ENCODE measurements at places on chromosomes 11 and 22.

DNA sequence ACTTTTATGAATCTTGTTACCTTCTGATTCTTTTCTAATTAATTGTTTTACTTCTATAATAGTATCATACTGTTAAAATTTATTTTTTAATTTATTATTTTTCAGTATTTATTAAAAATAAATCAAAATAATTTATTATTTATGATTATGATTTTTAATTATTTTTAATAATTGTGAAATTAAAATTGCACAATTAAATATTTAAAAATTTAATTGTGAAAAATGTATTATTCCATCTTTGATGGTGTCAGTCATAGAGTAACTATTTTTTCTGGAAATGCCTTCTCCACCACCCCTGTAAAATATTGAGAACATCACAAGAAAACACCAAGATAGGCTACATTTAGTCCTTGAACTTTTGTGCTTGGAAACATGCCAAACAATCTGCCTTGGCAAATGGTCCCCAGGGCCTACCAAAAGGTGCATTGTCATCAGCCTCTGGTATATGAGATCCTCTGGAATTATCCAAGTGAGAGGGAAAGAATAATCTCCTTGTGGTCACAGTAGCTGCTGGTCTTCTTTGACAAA, at the start of gene OR8H2:
OR8H2 (plus strand) TSS at position 478 of the 528 bp plus-strand sequence. CDS start 1,356 bp downstream, outside the sequence.
- no peak for DNase-seq

DNA sequence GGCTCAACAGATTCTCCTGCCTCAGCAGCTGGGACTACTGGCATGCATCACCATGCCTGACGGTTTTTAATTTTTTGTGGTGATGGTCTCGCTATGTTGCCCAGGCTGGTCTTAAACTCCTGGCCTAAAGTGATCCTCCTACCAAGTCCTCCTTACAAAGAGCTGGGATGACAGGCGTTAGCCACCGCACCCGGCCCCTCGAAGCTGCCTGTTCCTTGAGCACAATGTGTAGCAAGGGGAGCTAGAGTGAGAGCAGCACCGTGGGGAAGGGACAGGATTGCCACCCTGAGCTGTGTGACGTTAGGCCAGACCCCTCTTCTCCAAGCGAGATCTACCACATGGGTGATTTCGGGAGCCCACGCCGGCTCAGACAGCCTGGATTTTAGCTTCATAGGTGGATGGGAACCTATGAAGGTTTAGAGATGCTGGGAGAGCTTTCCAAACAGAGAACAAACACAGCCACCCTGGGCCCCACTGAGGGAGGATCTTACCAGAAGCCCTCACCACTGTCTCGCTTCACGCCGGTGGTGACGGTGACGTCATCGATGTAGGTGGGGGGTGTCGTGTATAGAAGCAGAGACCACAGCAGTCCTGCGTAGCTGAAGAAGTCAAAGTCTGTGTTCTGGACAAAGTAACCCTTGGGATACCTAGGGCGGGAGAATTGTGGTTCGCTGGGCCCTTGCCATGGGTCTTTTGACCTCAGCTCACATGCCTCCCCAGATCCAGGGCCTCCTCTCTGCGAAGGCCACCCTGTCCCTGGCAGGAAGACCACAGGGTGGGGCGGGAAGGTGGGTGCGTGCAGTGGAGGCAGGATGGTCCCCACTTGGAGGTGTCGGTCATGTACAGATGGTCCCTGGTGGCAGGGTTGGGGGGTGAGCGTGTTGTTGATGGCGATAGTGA, 23.1 kb downstream of the RGL4 start:
- DNase-seq = no peak

DNA sequence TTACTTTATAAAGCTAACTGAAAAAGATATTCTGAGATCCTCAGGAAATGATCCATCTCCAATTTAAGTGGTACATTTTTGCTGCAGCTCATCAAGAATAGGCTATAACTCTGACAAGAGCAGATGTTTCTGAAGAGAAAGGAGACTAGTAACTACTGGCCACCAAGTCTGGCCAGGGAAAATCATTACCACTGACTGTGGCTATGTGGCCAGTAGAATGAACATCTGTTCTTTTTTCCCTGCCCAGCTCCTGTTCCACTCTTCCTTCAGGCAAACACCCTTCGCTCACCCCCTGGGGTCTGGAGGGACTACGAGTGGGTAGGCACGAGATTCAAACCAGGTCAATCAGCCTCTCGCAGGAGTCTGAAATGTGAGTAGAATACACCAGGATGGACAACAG, 23.9 kb downstream of the TMEM123 start:
- no peak for DNase-seq

DNA sequence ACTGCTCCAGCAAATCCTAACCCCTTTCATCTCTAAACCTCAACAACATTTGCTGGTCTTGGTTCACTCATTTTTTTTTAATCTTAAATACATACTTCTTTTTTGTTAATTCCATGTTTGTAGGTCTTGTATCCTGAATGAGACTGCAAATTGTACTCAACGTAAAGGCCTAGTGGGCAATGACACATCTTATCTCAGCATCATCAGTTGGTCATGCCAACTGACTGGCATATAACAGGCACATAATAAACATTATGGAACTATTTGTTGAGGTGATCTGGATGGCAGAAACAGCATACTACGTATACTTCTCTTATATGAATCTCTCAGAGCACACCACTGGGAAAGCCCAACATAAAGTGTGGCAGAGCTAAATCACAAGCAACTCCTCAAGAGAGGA, 116.7 kb downstream of the RBFOX2 start:
- DNase-seq = no peak

- DNase-seq = no peak
Observed at GRCh38 chr11:60389279-60389910, 6.9 kb upstream of the MS4A14 start.

Data from NCI-H774 (cell line).